ENCODE measurements at places on chromosomes 3 and 15.

GRCh38 chr15:90594301-90594738 is 64.6 kb downstream of the CRTC3 start:
- no peak for DNase-seq

DNA sequence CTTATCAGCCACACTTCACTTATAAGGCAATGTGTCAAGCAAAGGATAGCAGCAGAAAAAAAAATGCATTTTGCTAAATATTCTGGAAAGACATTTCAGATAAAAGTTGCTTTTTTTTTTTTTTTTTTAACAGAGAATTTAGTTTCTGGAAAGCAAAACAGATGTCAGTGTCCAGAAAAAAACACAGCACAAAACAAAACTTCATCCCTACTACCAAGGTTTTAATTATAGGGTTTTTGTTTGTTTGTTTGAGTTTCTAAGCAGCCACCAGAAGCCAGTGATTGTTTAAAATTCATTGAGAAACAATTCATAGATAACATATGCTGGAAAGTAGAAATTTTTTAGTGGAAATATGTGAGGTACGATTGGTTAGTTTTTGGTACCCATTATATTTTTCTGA is 1202.7 kb downstream of the OTOL1 start:
- no peak for DNase-seq

GRCh38 chr3:66501483-66502244 is 842 bp upstream of the LRIG1 start:
- no peak for DNase-seq

- peak; percentile 76 for DNase-seq
These were observed 12.2 kb upstream of the SACM1L start for GRCh38 chr3:45677033-45677446.

Data from skeletal muscle cell (primary cell).